HTR-8/SVneo (cell line): ENCODE measurements at places on chromosomes 1 and 21.

- peak; percentile 0 for DNase-seq
These were observed 1258.5 kb upstream of the ADGRL2 start for GRCh38 chr1:80542231-80542630.

DNA sequence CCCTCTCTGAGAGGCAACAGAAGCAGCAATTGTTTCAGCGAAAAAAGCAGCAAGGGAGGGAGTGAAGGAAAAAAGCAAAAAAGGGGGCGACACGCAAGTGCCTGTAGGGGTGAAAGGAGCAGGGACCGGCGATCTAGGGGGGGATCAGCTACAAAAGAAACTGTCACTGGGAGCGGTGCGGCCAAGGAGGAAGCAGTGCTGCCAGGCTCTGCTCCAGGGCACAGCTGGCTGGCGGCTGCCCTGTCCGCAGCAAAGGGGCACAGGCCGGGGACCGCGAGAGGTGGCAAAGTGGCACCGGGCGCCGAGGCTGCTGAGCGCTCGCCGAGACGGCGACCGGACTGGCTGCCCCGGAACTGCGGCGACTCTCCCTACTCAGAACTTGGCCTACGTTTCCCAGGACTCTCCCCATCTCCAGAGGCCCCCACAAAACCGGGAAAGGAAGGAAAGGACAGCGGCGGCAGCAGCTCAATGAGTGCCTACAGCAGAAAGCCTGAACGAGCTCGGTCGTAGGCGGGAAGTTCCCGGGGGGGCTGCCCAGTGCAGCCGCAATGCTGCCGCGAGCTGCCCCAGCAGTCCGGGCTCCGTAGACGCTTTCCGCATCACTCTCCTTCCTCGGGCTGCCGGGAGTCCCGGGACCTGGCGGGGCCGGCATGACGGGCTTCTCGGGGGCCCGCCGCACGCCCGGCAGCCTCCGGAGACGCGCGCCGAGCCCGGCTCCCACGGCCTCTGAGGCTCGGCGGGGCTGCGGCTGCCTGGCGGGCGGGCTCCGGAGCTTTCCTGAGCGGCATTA is 1.0 kb upstream of the CDKN2C start:
- DNase-seq, result no peak

GRCh38 chr1:235397733-235398132 is 30.5 kb downstream of the TBCE start:
- peak; percentile 78 for DNase-seq

DNA sequence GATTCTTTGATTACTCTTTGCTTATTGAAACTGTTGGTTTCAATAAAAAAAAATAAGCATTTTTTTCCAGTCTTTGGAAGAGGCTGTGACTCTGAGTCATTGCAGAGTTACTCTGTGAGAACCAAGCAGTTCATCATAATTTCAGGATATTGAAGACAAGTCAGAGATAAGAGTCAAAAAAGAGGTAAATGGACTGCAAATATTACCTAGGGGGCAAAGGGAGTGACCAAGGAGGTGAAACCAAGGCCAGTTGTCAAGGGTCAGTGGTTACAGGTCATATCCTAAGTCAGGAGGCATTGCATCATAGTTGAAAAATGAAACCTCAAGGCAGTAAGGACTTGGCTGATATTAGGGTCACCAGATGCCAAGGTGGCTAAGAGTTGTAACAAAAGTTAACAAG is 597.1 kb upstream of the USP24 start:
- no peak for DNase-seq

DNA sequence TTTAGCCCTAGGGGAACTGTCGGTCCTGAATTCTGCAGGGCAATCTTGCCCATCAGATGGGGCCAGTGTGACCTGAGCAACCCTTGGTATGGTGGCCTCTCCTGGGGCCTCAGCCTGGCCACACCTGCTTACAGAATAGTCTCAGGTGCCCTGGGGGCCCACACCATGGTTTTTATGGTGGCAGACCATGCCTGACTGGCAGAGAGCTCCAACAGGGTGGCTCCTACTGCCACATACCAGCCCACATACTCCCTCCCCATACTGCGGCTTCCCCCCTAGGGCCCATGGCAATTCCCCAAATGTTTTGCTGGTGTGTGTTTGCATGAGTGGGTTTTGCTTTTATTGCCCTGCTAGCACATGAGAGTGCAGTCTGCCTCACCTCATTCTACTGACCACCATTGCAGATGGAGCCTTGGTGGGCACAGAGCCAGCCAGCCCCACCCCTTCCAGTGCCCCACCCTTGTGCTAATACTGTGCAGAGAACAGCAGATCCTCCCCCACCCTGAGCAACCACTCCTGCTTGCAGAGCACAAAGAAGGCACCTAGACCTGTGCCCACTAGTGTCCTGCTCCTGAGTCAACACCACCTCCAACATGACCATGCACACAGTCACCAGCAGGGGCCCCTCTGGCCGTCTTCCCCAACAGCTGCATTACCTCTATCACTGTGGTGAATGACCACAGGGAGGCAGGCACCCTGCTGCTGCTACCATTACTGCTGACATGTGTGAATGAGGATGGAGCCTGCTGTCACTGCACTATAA is 86.8 kb downstream of the GDAP2 start:
- DNase-seq, result no peak

DNA sequence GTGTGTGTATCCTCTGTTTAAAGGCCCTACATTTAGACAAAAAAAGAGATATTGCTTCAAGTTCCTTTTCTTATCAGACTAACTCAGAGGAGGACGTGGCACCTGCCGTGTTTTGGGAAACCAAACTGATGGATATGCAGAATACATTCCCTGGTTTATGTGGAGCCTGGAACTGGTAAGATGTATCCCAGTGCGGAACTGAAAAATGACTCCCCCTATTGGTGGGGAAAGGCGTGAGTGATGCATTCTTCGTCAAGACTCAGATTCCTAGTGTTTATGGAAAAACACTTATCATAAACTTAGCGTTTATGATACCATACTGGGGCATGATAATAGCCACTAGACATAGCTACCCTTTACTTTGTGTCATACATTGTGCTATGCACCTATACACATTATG is 154.2 kb downstream of the ZNF326 start:
- no peak for DNase-seq

DNA sequence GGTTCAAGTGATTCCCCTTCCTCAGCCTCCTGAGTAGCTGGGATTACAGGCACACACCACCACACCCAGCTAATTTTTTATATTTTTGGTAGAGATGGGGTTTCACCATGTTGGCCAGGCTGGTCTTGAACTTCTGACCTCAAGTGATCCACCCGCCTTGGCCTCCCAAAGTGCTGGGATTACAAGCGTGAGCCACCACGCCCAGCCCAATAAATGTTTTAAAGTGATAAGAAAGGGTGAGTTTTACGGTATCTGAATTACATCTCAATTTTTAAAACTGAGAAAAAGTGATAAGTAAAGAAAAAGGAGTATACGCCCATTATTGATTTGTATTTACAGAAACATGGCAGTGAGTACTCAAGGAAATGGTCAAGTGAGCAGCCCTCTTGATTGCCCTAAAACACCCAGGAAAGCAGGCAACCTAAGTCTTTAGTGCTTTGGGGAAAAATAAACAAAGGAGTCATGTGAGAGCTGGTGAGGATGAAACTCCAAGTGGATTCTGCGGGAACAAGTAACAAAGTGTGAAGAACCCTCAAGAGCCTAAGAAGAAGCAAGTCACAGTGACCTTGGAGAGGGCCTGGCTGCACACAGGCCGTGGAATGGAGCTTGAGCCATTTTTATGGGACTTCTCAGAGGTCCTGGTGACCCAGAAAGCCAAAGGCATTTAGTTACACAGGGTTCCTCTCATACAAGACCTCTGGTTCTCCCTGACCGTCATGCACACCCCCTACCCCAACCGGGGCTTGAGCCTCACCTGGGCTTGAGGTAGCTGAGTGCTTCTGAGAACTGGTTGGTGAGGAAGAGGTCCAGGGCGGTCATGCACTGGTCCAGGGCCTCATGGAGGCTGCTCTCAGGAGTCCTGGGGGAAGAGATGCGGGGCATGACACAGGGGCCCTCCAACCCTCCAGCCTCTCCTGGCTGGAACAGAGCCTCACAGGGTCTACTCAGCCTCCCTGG is 9.1 kb downstream of the TTC39A start:
- DNase-seq, result no peak

DNA sequence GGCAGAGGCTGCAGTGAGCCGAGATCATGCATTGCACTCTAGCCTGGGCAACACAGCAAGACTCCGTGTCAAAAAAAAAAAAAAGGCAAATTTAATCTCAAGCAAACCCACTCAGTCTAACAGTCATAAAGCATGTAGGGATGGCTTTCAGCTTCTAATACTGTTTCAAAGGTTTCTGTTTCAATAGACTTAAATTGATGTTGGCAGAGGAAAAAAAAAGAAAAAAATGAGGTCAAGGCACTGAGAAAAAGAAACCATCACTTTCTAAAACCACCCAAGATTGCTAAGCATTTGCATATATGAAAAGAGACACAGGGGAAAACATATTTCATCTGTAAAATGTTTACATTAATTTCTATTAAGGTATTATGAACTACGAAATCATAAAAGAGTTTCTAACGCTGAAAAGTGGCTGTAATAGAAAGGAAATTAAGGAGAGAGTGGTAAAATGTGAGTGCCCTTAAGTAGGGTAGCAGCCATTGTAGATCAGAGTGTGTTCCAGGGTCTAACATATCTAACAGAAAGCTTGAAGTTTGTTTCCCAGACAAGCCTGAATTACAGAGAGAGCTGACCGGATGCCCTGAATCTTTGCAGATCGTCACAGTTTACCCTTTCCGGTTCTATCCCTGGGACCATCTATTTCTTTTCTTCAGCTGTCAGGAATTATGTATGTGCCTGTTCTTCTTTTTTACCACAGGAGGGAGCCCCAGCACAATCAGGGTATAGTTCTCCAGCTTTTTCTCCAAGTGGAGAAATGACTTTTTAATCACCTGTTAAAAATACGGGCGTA is 70.0 kb downstream of the PLD5 start:
- DNase-seq, result peak; percentile 57

DNA sequence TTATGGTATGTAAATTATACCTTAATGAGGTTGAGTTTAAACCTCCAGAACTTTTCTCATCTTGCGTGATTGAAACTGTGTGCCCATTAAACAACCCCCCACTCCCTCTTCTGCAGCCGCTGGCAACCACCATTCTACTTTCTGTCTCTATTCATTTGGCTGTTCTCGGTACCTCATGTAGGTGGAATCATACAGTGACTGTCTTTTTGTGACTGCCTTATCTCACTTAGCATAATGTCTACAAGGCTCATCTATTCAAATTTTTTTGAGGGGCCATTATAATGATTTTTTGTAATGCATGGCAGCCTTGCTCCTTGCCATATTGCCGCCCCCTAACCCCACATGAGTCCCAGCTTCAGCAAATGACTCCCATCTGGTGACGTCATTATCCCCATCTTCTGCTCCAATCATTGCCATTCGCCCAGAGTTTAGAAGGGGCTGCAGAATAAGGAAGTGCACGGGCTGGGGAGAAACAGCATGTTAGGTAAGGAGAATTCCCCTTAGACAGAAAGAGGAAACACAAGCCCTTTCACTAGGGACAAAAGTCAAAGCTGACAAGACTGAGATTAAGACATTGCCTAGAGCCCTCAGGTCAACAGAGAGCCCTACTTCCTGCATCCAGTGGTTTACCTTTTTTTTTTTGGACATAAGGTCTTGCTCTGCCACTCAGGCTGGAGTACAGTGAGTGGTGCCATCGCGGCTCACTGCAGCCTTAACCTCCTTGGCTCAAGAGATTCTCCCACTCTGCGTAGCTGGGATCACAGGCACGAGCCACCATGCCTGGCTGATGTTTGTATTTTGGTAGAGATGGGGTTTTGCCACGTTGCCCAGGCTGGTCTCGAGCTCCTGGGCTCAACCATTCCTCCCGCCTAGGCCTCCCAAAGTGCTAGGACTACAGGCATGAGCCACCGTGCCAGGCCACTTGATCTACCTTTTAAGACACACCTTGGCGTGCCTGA is 78.4 kb upstream of the ERRFI1 start:
- DNase-seq, result no peak

GRCh38 chr1:211114446-211114845 is 19.5 kb downstream of the KCNH1 start:
- no peak for DNase-seq

DNA sequence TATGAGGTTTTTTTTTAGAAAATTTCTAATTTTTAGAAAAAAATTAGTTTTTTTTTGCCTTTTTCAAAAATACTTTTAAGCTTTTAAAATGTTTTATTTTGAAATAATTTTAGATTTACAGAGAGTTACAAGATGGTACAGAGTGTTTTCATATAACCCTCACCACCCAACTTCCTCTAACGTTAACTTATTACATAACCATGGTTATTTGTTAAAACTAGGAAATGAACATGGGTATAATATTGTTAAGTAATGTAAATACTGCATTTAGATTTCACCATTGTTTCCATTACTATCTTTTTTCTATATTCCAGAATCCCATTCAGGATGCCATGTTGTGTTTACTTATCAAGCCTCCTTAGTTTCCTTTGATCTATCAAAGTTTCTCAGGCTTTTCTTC is 45.2 kb upstream of the ST6GALNAC3 start:
- DNase-seq, result no peak

GRCh38 chr21:37462087-37462861 is 95.7 kb downstream of the DYRK1A start:
- DNase-seq, result no peak

DNA sequence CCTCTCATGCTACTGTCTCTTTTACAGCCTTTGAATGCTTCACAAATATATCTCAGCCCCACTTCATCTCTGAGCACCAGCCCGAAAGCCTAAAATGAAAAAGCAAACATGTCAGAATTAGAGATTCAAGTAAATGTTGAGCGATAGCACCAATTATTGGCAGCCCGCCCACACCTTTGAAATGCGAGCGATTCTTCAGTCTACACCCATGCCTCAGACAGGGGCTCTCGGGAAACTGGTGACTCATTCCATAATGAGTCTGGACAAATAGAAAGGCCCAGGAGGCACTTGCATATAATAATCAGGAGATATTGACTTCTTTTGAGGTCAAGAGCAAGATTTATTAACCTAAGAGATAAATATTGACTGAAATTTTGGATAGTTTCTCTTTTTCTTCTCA is 487.3 kb upstream of the PTBP2 start:
- peak; percentile 9 for DNase-seq

GRCh38 chr1:85225624-85226380 is 25.0 kb upstream of the SYDE2 start:
- no peak for DNase-seq

DNA sequence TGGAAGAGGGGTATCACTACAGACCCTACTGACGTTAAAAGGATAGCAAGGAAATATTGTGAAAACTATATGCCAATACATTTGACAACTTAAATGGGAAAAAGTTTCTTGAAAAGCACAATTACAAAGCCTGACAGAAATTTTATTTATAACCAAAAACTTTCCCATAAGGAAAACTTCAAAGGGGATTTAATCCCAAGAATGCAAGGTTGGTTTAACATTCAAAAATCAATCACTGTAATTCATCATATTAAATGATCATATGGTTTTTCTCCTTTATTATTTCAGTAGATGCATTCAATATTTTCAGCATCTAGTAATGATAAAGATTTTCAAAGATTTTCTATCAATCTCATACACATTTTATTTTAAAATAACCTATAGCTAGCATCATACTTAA is 13.3 kb downstream of the LRRC8C start:
- no peak for DNase-seq

GRCh38 chr1:94438692-94439276 is 20.6 kb downstream of the ABCD3 start:
- DNase-seq, result no peak

GRCh38 chr1:14941864-14942263 is 211.7 kb upstream of the TMEM51 start:
- no peak for DNase-seq
